Left renal pelvis (tissue), 4 donors: ENCODE measurements at places on chromosomes 12 and 14.
A peak's percentile ranks its signal among the peaks of the same experiment; 100 is the strongest.

GRCh38 chr14:34619471-34619870 is 10.5 kb downstream of the SNX6 start:
- no peak for DNase-seq

GRCh38 chr14:82313889-82314288 is 780.2 kb upstream of the SEL1L start:
- no peak for DNase-seq

GRCh38 chr12:26530461-26530860 is 302.5 kb downstream of the ITPR2 start:
- DNase-seq = no peak

GRCh38 chr12:124694846-124695497 is 127.6 kb upstream of the NCOR2 start:
- peak; percentile 70 for DNase-seq

GRCh38 chr12:130470969-130471368 is 133.3 kb downstream of the PIWIL1 start:
- DNase-seq = no peak

DNA sequence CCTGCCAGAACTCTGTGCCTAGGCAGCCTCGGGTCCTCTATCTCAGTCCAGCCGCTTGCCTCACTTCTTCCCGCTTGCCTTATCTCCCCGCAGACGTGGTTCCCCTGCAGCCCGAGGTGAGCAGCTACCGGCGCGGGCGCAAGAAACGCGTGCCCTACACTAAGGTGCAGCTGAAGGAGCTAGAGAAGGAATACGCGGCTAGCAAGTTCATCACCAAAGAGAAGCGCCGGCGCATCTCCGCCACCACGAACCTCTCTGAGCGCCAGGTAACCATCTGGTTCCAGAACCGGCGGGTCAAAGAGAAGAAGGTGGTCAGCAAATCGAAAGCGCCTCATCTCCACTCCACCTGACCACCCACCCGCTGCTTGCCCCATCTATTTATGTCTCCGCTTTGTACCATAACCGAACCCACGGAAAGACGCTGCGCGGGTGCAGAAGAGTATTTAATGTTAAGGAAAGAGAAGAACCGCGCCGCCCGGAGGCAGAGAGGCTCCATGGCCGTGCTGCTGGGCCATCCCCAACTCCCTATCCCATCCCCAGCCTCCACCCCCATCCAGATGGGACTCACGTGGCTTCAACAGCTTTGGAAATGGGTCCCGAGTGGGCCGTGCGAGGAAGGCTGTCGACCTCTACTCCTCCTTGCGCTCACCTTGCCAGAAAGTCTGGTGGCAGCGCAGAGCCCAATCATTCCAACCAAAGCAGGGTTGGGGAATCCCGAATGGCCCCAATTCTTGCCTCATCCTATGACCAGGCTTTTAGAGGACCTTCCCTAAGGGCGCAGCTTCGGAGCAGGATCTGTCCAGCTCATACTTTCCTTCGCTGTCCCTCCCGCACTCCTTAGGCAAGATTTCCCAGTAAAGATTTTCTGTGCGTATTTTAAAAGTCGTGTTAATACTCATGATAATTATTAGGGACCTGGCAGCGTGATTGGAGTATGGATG is 6.5 kb downstream of the HOXC13 start:
- no peak for DNase-seq

DNA sequence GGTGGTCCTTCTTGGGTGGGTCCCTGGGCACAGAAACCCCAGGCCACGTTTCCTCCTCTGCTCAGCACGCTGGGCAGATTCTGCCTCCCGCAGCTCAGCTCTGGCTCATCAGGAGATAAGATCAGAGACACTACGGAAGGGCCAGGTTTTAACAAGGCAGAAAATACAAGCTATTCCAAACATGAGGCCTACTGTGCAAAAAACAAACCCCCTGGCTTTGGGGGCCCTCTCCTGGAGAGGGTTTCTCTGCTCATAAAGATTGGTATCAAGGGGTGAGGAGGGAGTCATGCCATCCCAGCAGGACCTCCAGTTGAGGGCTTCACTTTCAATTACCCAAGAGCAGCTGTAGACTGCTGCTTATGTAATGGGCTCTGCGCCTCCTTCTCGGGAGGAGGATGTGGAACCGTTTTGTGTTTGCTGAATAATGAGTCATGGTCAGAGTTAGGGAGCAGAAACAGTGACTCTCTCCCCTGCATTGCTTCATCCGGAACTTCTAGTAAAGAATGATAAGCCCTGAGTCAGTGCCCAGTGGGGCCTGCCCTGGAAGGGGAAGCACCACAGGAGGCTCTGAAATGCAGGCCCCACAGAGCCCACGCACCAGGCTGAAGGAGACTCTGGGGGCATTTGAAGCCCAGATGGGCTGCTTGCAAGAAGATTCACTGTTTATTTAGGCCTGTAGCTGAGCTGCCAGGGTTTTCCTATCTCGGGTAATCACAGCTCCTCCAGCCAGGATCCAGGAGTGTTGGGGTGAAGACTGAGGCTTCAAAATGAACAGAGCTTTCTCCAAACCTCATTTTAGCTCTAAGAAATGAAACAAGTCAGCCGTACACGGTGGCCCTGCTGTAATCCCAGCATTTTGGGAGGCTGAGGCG is 79.3 kb downstream of the SSPN start:
- DNase-seq = no peak

DNA sequence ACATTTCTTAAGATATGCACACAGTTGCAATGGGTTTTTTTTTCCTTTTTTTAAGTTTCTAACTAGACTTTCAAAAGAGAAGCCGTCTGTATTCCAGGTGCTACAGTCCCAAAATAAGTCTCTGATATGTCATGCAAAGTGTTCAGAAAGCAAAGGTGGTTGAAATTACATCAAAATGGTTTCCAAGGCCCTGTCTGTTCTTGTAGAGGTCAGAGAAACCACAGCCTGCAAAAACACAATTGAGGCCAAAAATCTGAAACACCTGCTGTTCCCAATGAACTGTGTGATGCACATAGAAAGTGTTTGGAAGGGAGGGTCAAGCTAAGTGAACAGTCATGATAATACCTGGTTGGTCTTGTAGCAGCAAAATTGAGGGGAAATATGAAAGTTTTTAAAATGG is 91.0 kb downstream of the VRK1 start:
- no peak for DNase-seq

DNA sequence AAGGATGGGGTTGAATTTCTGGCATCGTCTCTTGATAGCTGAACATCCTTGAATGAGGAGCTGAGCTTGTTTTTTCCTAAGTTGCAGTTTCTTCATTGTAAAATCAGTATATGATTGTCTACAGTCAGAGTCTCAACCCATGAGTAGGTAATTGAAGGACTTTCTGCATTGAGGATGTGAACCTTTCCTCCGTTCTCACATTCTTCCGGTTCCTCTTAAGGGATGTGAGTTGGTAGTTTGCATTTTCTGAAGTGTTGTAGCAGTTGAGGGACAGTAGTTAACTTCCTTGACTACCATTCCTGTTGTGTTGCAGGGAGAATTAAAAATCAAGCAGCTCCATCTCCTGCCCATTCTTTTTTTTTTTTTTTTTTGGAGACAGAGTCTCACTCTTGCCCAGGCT is 19.1 kb downstream of the TPCN1 start:
- no peak for DNase-seq

DNA sequence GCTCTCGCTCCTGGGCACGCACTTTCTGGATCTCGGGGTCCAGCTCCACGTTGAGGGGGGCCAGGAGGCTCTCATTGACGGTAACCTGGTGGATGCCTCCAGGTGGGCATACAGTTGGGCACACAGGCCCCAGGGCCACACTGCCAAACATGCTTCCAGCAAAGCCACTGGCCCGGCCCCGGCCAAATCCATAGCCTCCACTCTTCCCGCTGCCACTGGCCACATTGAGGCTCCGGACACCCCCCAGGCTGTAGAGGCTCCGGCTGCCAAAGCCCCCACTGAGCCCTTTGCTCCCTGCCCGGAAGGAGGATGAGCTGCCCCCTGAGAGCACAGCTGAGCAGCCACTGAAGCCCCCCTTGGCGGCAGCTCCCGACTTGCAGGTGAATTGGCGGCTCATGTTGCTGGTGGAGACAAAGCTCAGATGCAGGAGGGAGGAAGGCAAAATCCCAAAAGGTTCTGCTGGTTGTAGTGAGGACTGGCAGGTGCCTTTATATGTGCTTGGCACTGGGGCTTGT is at the start of gene KRT71:
KRT71 (minus strand) TSS at position 465 of the 515 bp plus-strand sequence; CDS start at position 397, 68 bp downstream.
- DNase-seq = no peak

GRCh38 chr12:24979329-24979728 is 30.4 kb upstream of the BCAT1 start:
- DNase-seq = no peak

DNA sequence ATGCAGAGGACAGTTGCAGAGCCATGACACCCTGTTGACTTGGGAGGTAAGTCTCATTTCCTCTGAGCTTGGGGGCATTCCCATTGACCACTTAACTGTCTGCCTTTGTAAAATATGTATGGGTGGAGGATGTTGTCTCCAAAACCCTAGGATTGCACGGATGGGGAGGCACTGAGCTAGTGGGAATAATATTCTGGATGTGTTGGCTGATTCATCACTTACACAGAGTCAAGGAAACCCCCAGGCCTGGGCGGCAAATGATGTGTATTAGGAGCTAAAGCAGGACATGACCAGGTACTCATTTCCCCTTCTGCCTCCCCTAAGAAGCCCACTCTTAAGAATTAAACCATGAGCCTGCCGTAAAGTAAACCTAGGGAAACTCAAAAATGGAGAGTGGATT is 319.4 kb downstream of the VRK1 start:
- DNase-seq = no peak

GRCh38 chr12:90819709-90820108 is 135.3 kb downstream of the CCER1 start:
- no peak for DNase-seq

- no peak for DNase-seq
These were observed 53.0 kb downstream of the SPRING1 start for GRCh38 chr12:116684891-116685290.

GRCh38 chr12:90010089-90010488 is 301.5 kb upstream of the ATP2B1 start:
- no peak for DNase-seq

- no peak for DNase-seq
These were observed 148.2 kb downstream of the ADGRD1 start for GRCh38 chr12:131101703-131102492.

- no peak for DNase-seq
These were observed 254.8 kb downstream of the MSRB3 start for GRCh38 chr12:65533177-65533883.

GRCh38 chr12:132355742-132356681 is 26.6 kb upstream of the GALNT9 start:
- DNase-seq = no peak

DNA sequence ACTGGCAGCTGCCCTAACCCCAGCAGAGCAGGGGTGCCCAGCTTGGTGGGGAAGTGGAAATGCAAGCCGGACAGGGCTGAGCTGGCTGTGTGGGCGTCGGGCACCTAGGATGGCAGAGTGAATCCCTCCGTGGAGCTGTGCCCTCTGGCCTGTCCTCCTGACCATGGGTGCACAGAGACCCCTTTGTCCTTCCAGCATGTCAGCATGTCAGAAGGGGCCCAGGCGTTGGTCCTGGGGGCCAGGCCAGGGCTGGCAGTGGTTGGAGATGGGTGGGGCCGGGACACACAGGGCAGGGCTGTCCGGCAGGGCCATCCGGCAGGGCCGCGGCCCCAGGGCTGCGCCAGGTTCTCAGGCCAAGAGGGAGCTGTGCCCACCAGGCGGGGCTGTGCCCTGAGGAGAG is 8.8 kb upstream of the TEX22 start:
- no peak for DNase-seq

DNA sequence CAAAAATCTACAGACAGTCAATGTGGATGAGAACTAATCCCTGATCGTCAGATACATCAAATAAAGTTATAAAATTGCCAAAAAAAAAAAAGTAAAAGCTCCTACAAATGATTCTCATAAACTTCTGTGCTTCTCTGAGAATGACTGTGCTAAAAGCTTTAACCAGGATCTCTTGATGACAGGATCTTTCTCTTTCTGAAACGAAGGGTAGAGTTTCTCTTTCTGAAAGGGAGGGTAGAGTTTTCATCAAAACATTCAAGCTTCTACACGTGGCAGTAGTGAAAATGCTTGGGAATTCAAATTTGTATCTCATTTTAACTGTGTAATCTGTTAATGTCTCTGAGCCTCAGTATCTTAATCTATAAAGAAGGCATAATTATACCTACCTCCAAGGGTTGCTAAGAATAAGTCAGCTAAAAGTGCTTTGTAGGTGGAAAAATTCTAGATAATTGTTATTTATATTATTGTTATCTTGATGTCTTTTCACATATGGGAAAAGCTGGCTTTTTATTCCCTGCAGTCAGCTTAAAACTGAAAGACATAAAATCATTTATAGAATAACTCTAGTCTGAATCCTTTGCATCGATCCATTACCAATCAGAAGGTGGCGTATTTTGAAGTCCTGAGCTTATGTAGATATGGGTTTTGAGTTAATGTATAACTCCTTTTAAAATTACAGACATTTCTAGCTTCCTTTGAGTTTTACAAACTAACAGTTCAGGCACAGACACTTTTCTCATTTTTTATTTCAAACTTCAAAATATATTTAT is 157.4 kb downstream of the DACT1 start:
- DNase-seq = no peak

GRCh38 chr12:130568501-130568900 is 147.6 kb downstream of the RIMBP2 start:
- no peak for DNase-seq

- DNase-seq = no peak
These were observed 4.4 kb upstream of the CFL2 start for GRCh38 chr14:34718750-34719304.

DNA sequence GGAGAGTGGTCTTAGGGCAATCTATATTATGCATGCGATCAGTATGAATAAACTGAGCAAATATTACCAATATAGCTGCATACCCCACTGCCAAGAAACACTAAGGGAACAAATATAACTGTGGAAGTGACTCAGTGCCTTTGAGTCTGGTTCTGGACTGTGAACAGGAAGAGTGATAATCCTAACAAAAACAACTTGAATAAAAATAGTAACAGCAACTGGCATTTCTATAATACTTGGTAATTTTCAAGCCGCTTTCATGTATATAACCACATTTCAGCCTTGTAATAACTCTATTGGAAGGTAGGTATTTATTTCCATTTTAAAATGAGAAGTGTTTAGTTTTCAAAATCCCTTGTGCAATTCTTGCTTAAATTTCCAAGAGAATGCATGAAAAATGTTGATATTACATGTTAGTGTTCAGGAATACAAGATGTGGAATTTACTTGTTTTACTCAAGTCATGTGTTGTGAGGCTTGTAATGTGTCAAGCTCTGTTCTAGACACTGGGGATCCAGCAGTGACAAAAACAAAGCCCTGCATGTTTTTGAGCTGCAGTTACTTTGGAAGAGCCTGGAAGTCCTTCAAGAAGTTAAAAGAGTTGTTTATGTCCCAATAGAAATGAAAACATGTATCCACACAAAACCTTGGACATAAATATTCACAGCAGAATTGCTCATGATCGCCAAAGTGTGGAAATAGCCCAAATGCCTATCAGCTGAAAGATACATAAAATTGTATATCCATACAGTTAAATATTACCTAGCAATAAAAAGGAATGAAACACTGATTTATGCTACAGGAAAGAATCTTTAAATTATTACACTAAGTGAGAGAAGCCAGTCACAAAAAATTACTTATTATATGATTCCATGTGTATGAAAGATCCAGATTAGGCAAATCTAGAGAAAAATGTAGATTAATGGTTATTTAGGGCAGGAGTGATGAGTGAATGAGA is 338.1 kb upstream of the TMEM132C start:
- no peak for DNase-seq
